Stimulated activated CD8-positive, alpha-beta memory T cell treated with anti-CD3 and anti-CD28 coated beads, Interleukin-4, amount 100 ng/mL, for 4 hours (primary cell): ENCODE measurements at places on chromosomes 7 and 10.
A peak's percentile ranks its signal among the peaks of the same experiment; 100 is the strongest.

DNA sequence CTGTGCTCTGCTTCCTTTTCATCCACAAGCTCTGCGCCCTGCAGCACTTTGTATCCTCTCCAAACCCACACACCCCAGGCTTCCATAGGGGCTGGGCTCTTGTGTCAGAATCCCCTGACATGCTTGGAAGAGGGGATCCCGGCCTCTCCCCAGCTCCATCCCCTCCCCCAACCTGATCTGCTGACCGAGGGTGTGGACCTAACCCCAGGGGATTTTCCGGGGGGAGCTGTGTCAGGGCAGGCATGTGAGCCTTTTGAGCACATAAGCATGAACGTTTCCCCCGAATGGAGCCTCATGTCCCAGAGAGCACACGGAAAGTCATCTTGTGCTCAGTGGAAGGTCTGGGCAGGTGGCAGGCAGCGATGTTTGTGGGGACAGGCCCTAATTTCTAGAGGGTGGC is 17.7 kb downstream of the GPR26 start:
- no peak for DNase-seq

DNA sequence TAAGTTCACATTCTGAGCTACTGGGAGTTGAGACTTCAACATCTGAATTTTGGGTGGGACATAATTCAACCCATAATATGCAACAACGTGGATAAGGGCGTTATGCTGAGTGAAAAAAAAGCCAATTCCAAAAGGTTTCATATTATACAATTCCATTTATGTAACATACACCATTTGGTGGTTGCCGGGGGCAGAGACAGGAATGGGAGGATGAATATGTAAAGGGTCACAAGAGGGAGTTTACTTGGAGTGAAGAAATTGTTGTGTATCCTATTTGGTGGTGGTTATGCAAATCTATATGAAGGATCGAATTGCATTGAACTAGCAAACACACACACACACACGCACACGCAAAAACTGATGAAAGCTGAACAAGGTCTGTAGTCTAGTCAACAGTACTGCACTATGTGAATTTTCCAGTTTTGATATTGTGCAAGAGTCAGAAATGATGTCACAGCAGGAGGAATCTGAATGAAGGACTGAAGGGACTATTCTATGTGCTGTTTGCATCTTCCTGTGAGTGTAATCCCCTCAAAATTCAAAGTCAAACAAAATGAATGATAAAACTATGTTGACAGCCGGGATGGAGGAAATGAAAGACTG is 249.2 kb upstream of the HABP2 start:
- no peak for DNase-seq

DNA sequence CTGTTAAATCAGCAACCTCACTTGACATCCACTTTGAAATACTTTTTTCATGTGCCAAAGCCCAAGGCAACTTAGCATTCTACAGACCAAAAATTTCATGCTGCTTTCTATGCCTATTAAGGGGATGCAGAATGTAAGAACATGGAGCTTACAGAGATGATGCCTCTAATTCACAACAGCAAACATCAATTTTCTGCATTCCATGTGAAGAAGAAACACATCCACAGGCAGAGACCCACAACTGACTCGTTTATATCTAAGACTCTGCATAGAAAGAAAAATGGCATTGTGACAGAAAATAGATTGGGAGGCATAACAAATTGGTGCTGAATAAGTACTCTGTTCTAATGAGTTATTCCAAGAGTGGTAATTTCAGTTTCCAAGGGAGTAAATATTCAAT is 107.6 kb downstream of the SGMS1 start:
- no peak for DNase-seq

- DNase-seq, result peak; percentile 5
Observed at GRCh38 chr10:31930023-31930751, 1.6 kb upstream of the ARHGAP12 start.

- DNase-seq, result no peak
Observed at GRCh38 chr7:105974471-105974870, 11.4 kb downstream of the CDHR3 start.

DNA sequence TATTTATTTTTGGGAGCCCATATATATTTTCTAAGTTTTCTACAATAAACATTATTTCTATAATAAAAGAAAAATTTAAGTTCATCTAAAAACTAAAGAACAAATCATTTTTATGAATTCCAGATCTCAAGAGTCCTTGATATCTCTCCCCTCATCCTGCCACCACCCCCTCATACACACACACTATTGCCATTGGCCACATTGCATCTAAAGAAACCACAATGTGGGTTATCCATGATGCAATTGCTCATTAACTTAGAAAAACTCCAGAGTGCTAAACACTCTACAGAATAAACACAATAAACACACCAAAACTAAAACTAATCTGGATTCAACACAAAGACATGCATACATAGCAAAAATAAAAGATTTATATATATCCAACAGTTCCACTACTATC is 37.8 kb downstream of the FAM13C start:
- DNase-seq, result no peak

DNA sequence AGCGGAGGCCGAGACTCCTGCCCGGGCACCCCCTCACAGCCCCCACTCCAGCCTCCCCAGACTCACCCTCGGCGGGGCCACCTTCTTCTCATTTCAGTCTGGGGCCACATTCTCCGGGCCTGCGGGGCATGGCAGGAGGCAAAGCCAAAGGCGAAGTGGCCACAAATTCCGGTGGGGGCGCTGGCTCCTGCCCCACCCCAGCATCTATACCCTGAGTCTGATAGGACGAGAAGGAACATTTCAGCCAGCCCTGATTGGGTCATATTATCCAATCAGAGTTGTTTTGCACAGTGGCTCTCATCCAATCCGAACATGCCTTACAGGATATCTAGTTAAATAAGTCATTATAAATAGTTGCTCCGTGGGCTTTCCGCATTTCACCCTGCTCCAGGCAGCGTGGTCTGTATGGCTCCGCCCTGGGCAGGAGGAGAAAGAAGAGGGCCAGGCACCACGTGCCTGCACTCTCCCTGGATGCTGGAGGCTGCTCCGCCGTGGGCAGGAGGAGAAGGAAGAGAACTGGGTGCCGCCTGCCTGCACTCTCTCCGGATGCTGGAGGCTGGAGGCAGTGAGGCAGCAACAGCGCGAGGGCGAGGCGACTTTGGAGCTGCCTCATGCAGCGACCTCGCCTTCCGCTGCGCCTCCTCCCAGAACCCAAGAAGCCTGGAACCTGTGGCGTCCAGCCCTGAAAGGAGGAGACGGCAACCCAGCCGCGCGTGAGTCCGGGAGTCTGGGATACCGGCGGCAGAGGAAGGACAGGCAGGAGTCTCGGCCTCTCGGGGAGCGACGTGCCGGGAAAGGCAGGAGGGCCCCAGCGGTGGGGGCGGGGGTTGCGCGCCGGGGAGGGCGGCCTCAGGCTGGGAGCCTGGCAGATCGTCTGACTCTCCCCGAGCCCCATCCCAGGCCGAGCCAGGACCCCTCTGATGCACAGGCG is 162.9 kb downstream of the ZNF33B start:
- DNase-seq, result no peak

GRCh38 chr7:86920154-86920553 is 139.3 kb downstream of the ELAPOR2 start:
- no peak for DNase-seq

DNA sequence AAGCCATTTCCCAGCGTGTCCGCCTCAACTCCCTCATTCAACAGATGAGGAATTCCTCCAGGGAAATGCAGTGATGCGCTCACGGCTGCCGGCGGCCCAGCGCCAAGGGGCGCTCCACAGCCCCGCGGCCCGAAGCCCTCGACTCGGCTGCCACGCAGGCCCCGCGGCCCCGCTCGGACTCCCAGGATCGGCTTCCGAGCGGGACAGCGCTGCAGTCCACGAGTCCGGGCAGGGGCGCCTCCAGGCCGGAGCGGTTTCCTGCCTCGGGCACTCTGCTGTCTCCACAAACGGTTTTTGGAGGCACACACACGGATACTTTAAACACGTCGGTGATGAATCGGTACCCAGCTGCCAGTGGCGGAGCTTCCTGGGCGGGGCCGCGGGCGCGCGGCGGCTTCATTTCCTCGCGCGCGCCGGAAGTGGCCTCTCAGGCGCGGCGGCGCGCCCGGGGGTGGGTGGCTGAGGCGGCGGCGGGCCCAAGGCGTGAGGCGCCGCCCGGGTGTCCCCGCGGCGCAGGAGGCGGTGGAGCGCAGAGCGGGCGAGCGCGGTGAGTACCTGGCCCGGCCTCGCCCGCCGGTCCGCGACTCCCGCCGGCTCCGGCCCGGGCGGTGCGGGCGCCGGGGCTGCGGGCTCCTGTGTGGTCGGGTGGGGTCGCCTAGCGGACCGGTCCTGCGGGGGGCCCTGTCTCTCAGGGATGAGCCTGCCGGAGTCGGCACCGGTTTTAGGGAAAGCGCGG is at the start of gene CSGALNACT2:
TSS of gene CSGALNACT2 (plus strand) at position 425 of the 736 bp plus-strand sequence. CDS start 16,705 bp downstream, outside the sequence.
- peak; percentile 81 for DNase-seq

GRCh38 chr7:8597565-8597964 is 164.2 kb downstream of the NXPH1 start:
- DNase-seq, result no peak

GRCh38 chr10:72218325-72218724 is 2.2 kb upstream of the ASCC1 start:
- DNase-seq, result no peak

DNA sequence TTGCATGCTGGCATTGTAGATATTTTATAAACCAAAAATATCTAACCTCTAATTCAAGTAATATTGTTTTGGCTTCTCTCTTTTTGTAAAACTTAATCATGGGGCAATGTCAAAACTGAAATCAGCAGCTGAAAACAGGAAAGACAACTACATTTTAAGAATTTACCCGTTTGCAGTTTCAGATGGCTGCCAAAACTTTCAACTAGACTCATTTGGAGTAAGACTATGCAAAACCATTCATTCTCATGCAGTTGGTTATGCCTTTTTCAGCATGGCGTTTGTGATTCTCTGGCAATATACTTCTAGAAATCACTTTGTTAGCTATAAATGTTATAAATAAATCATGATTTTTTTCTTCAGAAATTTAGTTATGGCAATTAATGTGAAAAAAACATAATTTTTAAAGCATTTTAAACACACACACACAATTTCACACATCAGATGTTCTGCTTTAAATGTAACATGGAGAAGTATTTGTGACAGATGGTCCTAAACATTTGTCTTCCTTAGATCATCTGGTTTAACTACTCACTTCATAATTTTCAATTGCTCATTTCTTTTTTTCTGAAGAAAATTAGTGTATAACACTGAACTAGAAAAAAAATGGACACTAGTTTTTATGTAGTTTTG is 116.4 kb downstream of the ITGB8 start:
- no peak for DNase-seq

- DNase-seq, result no peak
Observed at GRCh38 chr10:97937928-97938327, 88.3 kb downstream of the GOLGA7B start.

- DNase-seq, result no peak
Observed at GRCh38 chr10:133286366-133286765, 9.7 kb upstream of the ADAM8 start.

- DNase-seq, result no peak
Observed at GRCh38 chr7:81232084-81232799, 313.4 kb upstream of the SEMA3C start.

DNA sequence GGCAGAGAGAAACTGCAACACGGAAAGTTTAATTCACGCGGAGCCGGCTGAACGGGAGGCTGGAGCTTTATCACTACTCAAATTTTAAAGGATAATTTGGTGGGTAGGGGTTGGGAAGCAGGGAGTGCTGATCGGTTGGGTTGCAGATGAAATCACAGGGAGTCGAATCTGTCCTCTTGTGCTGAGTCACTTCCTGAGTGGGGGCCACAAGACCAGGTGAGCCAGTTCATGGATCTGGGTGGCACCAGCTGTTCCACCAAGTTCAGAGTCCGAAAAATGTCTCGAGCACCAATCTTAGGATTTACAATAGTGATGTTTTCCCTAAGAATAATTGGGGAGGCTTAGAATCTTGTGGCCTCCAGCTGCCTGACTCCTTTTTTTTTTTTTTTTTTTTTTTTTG is 3.6 kb upstream of the PRAP1 start:
- DNase-seq, result no peak

DNA sequence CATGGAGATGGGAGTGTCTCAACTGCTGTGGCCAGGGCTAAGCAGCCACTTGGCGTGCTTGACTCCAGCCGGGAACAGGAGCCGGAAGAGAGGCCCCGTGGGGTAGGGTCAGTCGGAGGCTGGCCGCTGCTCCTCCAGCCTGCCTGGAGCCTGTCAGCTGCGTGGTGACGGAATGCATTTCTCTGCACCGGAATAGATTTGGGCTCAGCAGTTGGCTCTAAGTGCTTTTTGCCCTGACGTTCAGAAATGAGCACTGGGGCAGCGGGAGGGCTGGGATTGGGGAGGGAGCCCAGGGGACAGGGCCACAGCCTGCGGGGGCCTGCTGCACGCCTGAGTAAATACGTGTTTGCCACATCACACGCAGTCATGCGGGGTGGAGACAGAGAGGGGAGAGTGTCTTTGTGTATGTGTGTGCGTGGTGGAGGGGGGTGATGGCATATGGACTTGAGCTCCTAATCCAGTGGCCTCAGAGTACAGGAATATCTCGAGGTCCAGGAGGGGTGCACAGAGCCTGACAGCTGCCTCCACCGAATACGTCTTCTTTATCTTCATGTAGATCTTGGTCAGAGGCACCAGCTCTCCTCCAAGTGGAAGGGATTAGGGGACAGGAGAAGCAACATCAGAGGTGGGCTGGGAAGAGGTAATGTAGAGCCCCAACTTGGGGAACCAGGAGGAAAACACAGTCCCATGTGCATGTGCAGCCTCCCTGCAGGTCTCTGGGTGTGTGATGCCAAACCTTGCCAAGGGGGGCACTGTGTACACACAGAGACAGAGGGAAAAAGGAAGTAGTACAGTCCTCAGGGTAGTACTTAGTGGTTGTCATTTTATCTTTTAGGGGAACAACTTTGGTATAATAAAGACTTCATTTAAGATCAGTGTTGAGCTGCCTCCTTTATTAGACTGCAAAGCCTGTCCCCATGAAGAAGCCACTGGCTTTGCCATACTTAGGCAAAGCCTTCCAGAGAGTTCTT is 151.4 kb downstream of the CDH23 start:
- no peak for DNase-seq

DNA sequence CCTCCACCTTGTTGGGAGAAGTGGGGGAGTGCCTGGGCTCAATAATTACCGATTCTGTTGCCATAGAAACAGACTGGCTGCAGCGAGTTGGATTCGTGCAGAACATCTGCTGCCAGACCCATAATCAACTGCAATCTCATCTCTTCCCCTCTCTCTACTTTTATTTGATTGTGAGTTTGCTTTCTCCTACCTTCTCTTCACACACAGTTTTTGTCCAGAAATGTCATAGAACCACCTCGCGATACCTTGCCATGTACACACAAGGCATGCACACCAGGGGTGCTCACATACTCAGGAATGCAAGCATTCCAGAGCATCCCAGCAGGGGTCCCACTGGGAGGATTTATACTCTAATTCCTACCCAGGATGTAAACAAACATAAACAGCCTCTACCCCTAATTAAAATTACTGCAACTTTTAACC is 262.2 kb upstream of the AOAH start:
- DNase-seq, result no peak

GRCh38 chr7:135385209-135385608 is 124.7 kb downstream of the CNOT4 start:
- no peak for DNase-seq

GRCh38 chr10:22673091-22673392 is 41.3 kb downstream of the PIP4K2A start:
- no peak for DNase-seq
